ENCODE measurements at places on chromosomes 4 and X. TPM values are rescaled to one million over a fixed set of nuclear protein-coding genes. Genes with fewer than 3 reads are reported as not detected.

- DNase-seq = peak; percentile 69
Observed at GRCh38 chrX:40154853-40155588, 57.3 kb upstream of the BCOR start.

ARSH gene
- total RNA-seq = not detected

DNA sequence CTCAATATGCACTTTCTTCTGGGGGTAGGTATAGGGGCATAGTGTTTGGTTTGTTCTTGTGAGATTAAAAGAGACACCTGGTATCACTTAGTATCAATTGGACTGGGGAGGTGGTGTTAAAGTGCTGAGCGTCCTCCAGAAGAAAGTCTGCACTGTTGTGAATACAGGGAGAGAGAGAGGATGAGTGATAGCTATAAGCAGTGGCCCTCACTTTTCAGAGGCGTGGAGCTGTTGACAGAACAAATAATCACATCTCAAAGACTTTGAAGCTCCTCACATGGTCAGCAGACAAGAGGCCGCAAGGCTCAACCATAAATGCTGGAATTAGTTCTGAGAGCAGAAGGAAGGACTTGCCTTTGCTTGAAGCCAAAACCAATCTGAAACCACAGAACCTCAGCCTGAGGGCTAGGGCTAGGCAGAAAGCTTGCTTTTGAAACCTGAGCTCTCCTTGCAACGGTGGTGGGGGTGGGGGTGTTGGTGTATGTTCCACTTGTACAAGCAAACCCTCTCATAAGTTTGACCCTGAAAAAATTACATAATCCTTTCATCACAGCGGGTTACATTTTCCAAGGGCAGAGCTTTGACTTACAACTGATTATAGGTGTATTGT, 123.2 kb upstream of the SCML1 start:
- no peak for DNase-seq

CFAP47 gene
- total RNA-seq = not detected

GRCh38 chrX:23756165-23756564, 13.1 kb upstream of the ACOT9 start:
- DNase-seq = peak; percentile 22

ZGRF1 gene
- 3.2 TPM for total RNA-seq

DNA sequence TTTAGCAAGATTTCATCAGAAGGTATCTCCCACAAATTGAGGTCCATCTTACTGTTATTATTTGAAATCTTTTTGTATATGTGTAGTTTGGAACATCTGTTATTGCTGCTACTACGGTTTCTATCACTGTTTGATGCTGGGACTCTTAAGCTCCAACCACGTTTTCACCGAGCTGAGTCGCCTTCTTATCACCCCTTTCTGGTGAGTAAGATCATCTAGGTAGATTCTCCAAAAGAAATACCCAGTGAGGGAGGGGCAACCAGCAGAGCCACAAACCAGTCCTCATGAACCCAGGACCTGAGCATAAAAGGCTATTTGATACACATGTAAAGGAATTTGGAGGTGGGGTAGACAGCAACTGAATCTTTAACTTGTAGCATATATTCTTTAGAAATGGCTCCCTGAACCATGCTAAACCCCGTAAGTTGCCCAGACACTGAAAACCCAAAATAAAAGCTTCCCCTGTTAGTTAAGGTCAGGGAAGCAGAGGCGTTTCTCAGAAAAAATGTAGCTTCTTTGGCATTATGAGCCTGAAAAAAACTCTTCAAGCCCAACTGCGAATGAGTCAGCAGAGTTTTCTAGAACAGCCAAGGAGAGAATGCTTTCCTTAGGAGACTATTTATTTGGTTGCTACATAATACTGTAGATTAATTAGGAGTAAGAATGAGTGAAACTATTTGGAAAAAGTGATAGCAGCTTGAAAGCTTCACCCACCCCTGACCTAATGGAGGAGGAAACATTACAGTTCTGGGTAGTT, 53.8 kb upstream of the ATXN3L start:
- no peak for DNase-seq

DNA sequence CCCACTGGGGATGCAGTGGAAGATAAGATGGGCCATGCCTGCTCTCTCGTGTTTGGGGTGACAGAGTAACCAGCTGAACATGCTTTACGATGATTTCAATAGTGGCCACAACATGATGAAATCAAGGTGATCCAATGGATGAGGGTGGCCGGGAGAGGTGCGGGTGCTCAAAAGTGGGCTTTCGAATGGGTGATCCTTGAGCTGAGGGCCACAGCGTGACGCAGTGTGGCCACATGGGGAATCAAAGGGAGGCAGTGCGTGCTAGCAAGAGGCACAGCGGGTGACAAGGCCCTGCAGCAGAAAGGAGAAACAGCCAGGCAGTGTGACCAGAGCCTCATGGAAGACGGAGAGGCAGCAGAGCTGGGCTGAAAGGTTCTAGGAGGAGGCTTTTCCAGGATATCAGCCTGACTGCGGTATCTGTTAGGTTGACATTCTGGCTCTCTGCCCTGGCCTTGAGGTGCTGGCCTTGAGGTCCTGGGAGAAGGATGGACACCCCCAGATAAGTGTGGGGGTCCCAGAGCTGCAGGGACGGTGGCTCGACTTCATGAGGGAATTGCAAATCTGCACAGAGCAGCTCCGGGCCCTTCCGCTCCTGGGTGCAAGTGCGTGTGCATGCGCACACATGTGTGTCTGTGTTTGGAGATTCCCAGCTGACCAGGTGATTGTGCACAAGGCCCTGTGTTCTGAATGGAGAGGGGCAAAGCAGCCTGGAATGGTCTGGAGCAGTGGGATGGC, 38.0 kb upstream of the GPR78 start:
- DNase-seq = no peak

CPE gene
- total RNA-seq = 27.4 TPM

All from heart right ventricle (tissue), 16 donors.